ENCODE measurements at places on chromosomes 5 and 9.

DNA sequence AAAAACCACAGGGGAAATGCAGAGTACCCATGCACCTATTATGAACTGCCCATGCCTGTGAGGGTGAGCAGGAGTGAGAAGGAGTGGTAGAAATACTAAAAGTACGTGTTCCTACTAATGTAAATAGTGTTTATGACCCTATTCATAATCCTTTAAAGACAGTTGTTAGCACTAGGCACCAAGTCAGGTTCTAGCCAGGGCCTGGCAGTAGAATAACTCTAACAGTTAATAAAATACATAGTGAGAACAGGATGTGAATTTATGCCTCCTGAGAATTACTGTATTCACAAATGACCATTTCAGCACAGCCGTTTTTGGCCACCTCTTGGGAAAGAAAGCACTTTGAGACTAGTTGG is 103.2 kb upstream of the TARS1 start:
- DNase-seq = no peak

- DNase-seq = no peak
Measured at GRCh38 chr5:148791334-148791667, 35.1 kb upstream of the ADRB2 start.

GRCh38 chr5:67520161-67520908 is 323.7 kb upstream of the CD180 start:
- DNase-seq = no peak

- no peak for DNase-seq
Measured at GRCh38 chr9:115000217-115000639, 69.8 kb upstream of the TNFSF8 start.

- DNase-seq = no peak
Measured at GRCh38 chr9:99113414-99114048, 8.6 kb downstream of the TGFBR1 start.

DNA sequence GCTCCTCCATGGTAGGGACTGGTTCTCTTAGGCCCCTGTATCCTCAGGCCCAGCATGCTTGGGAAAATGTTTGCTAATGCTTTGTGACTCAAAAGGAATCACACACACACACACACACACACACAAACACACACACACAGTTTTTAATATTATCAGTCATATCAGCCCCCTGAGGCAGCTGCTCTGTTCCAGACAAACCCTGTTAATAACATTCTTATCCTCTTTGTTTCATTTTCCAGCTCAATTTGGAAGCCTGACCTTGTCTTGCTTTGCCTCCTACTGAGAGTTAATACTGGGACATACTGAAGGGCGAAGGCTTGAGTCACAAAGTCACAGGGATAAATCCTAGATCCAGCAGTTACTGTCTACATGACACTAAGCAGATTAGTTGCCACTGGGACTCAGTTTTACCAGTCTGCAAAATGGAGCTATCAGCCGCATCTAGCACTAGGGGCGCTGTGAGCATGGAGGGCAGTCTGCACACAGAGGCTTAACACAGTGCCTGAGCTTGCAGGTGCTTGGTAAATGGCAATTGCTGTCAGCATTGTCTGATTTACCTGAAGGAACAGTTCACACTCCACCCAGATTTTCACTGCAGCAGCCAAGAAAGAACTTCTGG is 37.1 kb upstream of the KCNMB1 start:
- no peak for DNase-seq

DNA sequence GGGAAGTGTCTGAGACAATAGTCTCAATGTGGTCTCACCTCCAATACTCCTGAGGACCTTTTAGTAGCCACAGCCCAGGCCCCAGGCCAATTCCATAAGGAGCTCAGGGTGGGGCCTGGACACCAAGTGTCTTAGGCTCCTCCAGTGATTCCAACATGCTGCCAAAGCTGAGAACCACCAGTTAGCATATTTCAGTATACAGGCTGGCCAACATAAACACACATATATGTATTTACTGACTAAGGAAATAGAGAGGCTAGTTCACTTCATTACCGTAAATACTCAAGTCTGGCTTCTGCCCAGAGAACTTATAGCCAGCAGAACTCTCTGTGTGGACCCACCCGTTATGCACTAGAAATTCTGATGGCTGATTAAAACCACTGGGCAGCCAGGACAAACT is 24.1 kb downstream of the S1PR3 start:
- DNase-seq = no peak

GRCh38 chr5:112880219-112880964 is 19.3 kb downstream of the SRP19 start:
- DNase-seq = no peak

DNA sequence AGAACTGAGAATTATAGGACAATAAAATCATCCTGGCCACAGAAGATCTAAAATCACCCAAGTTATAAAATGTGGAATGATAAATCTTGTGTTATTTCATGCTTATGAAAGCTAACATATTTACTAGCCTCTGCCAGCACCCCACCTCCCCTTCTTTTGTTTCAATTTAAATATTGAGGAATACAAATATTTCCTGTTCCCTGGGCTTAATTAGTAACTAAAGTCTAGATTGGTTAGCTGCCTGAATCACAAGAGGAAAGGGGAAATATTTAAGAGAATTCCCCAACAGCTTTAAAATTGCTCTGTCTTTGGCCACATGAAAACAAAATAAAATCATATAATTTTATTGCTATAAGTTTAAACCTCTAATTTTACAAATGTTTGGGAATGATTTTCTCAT is 287.0 kb downstream of the PRELID2 start:
- DNase-seq = no peak

DNA sequence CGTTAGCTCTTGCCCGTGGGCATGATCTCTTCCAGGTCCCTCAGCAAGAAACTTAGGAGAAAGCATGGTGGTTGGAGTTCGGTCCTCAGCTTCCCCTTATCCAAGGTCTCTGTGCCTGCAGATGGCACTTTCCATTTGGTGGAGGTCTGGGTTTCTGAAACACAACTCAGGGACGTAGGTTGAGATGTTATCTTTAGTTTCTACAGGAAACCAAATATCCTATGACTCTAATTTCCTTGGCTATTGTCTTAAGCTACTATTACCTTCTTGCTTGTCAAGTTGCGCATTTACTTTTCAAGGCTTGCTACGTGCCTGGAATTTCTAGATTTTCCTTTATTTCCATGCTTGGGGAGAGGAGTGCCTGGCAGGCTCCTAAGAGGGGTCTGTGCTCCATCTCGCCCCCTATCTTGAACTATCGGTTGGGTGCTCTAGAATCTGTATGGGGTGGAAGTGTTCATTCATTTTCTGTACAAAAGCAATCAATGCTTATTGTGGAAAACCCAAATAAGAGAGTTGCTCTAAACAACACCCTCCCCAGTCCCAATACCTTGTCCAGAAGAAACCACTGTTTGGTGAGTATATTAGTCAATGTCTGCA is 32.9 kb upstream of the KCNIP1 start:
- no peak for DNase-seq

GRCh38 chr5:35087991-35088390 is 40.2 kb upstream of the AGXT2 start:
- DNase-seq = peak; percentile 62

DNA sequence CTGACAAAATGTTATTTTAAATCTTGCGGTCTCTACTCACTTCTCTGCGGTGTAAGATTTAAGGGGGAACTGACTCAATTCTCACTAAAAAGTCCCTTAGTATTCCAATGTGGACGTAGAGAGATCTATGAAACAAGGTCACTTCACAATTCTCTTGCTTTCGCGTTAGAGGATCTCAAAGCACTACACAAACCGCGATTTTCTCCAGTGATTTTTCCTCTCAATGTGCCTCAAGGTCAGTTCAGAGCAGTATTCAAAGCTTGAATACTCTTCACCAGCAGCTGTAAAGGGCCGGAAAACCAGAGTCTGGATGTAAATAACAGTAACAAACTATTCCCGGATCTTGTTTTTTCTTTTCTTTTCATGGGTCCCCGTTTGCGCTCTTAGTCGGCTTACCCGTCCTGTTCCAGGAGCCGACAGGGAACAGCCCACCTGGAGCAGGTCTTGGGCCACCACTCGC is 128.2 kb downstream of the TMEM161B start:
- peak; percentile 25 for DNase-seq

- peak; percentile 96 for DNase-seq
Measured at GRCh38 chr5:16886366-16886736, 49.7 kb downstream of the MYO10 start.

GRCh38 chr9:124259158-124259808 is 1.5 kb downstream of the NEK6 start:
- peak; percentile 93 for DNase-seq

GRCh38 chr9:38662763-38663593 is 42.6 kb upstream of the ANKRD18A start:
- peak; percentile 46 for DNase-seq

DNA sequence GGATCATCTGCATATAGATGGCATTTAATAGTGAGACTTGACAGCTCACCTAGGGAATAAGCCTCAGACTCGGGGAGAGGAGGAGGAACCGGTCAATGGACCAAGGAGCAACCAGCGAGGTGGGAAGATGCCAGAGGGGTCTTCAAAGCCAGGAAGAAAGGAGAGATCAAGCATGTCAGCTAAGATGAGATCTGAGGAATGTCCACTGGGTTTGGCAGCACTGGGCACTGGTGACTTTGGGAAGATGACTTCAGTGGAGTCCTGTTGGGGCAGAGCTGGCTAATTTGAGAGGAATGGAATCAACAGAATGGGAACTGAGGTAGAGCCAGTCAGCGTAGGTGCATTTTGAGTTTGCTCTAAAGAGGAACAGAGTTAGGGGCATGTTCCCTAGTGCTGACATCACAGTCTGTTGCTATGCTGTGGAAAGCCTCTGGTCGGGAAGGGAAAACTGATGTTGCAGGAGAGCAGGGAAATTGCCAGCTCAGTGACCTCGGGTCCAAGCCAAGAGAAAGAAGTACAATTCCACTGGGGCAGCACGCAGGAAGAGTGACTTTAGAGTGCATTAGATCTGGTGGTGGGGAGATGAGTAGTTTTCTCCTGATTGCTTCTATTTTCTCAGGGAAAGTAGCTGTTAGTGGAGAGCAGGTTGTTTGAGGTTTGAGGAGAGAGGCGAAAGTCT is 56.9 kb downstream of the ZNF618 start:
- no peak for DNase-seq

DNA sequence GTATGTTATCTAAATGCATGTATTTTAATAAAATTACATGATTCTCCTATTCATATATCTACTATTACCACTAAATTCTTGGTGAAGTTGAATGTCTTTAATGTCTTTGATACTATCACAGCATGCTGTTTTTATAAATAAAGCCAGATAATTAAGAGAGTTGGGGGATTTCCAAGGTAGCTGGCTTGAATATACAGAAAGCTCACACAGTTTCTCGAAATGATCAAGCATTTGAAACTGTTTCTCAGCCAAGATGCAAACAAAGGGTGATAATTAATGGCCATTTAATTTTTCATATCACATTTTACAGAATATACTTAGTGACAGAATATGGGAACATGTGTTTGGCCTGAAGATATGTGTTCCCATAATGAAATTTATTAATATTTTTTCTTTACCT is 145.6 kb upstream of the CDH12 start:
- DNase-seq = no peak

GRCh38 chr5:82396396-82396795 is 118.2 kb upstream of the RPS23 start:
- peak; percentile 79 for DNase-seq

- peak; percentile 66 for DNase-seq
Measured at GRCh38 chr5:57710126-57710525, 227.5 kb upstream of the ACTBL2 start.

DNA sequence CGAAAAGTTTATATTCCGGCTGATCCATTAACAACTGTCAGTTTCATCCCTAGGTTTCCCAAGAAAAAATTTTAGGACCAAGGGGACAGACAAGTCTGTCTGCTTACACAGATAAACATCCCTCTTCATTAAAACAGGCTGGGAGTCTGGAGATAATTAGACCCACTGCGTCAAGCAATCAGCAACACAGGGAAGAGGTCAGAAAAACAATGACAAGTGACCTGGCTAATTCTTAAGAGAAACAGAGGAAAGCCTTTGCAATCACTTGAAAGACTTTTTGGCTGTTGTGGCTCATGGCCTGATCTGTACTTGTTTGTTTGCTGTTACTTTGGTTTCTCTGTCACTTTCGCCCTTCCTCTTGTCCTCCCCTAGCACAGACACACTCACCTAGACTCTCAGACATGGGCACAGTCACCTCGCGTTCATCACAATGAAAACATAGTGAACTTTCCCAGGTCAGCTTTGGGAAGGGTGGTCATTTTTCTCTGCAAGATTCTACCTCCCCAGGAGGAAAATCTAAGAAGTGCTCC is 2.9 kb upstream of the CCDC192 start:
- DNase-seq = no peak

GRCh38 chr5:8907168-8907868 is 638.6 kb downstream of the SEMA5A start:
- DNase-seq = peak; percentile 82

DNA sequence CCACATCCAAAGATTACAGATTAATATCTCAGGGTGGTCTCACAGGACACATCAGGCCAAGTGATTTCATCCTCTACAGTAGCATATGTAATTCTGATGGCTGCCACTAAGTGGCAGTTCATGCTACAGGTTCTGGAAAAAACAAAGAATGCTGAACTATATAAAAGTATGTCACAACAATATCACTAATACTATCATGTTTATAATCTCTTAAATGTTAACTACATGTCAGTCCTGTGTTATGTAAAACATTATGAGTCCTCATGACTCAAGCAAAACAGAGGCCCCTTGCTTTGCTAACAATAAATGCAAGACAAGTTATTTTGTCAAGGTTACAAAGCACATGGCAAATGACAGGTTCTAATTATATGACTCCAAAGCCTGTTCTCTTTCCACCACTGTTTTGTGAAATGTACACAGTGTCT is 233.2 kb downstream of the FBXL17 start:
- peak; percentile 31 for DNase-seq

GRCh38 chr9:108217431-108218349 is 638.1 kb downstream of the ACTL7B start:
- DNase-seq = no peak

DNA sequence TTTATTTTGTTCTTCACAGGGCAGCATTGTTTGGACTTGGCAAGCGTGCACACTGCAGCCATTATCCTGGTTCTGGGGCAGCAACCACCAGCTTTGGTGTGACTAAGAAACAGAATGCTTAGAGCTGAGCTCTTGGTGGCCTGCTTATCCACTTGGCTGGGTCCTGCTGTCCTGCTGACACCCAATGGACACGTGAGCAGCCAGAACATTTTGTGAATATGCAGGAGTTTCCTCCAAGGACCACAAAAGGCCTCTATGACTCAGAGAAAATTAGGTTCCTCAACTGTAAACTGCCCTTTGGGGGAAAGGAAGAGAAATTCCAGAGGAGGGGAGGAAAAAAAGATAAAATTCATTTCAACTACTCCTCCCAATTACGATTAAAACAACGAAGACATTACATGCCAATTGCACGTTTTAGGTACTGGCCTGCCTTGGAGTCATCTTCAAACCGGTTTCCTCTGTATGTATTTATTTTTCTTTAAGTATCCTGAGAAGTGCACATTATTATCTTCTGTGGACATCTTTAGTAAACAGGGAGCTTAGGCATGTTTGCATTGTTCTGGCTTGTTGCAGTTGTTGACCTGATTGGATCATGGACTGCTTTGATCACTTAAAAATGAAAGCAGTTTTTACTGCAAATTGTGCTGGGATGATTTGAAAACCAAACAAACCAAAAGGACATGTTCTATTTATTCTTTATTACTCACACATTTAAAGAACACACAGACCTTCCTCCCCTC is 82.3 kb upstream of the TLE4 start:
- DNase-seq = peak; percentile 35

Data from fibroblast of lung (primary cell).